ENCODE measurements at places on chromosomes 2 and 18. TPM values are rescaled to one million over a fixed set of nuclear protein-coding genes. Genes with fewer than 3 reads are reported as not detected.

The EMILIN1 gene
- total RNA-seq = 75.2 TPM

The TRABD2A gene
- 3.4 TPM for total RNA-seq

The CD28 gene
- 4.7 TPM for total RNA-seq

The APOB gene
- total RNA-seq = 0.57 TPM

The NEB gene
- total RNA-seq = 0.88 TPM

The DSG4 gene
- not detected for total RNA-seq

The FSHR gene
- 0.54 TPM for total RNA-seq

The PIGN gene
- 30.5 TPM for total RNA-seq

The INHA gene
- 1.2 TPM for total RNA-seq

The NPPC gene
- not detected for total RNA-seq

The MREG gene
- total RNA-seq = 16.7 TPM

The FAM124B gene
- 2.0 TPM for total RNA-seq

The KCNK3 gene
- 8.1 TPM for total RNA-seq

The MAP2 gene
- 11.4 TPM for total RNA-seq

The REG1B gene
- total RNA-seq = 11.0 TPM

The CHRND gene
- total RNA-seq = not detected

The CEBPZOS gene
- 38.3 TPM for total RNA-seq

The IL37 gene
- total RNA-seq = not detected

The AGXT gene
- 0.09 TPM for total RNA-seq

The CD8B2 gene
- total RNA-seq = 0.09 TPM

The C2orf66 gene
- total RNA-seq = not detected

The GALNT14 gene
- 84.6 TPM for total RNA-seq

The HOXD13 gene
- not detected for total RNA-seq

The ABCB11 gene
- 0.03 TPM for total RNA-seq

The C1QL2 gene
- not detected for total RNA-seq

The MFSD6 gene
- 33.9 TPM for total RNA-seq

The PAPOLG gene
- total RNA-seq = 12.2 TPM

The GREB1L gene
- 0.79 TPM for total RNA-seq

The NDUFB3 gene
- 101 TPM for total RNA-seq

All from kidney (tissue), 22 donors.